ENCODE measurements at places on chromosomes 4 and X. TPM values are rescaled to one million over a fixed set of nuclear protein-coding genes. Genes with fewer than 3 reads are reported as not detected.

The TMPRSS11D gene
- total RNA-seq, result not detected

The PNMA6A gene
- 9.7 TPM for total RNA-seq

The FDCSP gene
- total RNA-seq, result not detected

The DCLK2 gene
- total RNA-seq, result 29.2 TPM

The TRIM61 gene
- total RNA-seq, result 0.27 TPM

The YIPF7 gene
- total RNA-seq, result 0.47 TPM

The HS6ST2 gene
- total RNA-seq, result 14.2 TPM

The F11 gene
- not detected for total RNA-seq

The PTPN13 gene
- 70.5 TPM for total RNA-seq

The ATOH1 gene
- total RNA-seq, result not detected

The CXCL6 gene
- not detected for total RNA-seq

The FAM133A gene
- 0.58 TPM for total RNA-seq

The NPY2R gene
- not detected for total RNA-seq

The SPANXB1 gene
- not detected for total RNA-seq

The ESX1 gene
- not detected for total RNA-seq

The ADGRG2 gene
- total RNA-seq, result 0.20 TPM

GRCh38 chr4:17662694-17663093 lies 48.3 kb downstream of the MED28 start:
- no peak for DNase-seq

GRCh38 chrX:346034-346813 lies 27.6 kb upstream of the GTPBP6 start:
- DNase-seq, result no peak

DNA sequence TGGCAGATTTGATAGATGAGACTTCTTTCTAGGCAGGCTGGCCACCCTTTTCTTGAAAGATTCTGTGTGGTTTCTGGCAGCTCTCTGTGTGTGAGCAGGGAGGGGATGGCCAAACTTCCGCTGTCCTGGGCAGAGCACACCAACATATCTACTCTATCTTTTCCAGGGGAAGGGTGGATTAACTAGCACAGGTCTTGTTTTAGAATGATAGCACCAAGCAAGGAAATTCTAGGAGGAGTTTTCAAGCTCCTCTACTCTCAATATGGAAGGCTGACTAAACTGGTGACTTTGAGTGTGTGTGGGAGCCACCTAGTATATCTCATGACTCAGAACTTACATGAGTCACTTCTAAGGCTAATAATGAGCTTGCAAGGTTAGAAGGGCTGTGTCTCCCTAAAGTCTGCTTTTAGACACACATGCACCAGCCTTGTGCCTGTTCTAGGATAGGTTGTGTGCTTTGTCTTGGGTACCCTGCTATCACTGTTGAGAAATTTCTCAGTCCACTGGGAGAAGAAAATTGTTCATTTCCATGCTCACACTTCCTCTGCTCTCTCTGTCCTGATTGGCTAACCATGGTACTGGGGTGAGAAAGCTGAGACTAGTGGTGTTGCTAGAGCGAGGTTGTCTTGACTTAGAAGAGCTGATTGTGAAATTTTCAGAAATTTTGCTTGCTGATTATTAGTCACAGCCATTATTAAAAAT lies 72.9 kb downstream of the YIPF6 start:
- DNase-seq, result no peak

DNA sequence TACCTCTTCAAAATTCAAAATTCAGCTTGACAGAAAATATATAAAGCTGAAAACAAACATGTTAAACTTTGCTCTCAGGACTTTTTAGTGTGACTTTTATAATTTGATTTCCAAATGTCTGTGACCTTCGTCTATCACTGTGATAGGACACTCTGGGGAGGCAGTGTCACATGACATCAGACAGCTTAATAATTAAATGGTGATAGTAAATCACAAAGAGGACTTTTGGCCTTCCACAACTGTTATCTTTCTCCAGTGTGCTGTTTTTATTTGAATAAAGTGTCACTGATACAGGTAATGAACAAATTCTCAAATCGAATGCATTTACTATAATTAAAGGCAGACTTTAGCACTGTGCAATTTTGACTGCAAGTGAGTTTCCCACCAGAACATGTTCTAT lies 83.1 kb downstream of the MID1 start:
- DNase-seq, result no peak

DNA sequence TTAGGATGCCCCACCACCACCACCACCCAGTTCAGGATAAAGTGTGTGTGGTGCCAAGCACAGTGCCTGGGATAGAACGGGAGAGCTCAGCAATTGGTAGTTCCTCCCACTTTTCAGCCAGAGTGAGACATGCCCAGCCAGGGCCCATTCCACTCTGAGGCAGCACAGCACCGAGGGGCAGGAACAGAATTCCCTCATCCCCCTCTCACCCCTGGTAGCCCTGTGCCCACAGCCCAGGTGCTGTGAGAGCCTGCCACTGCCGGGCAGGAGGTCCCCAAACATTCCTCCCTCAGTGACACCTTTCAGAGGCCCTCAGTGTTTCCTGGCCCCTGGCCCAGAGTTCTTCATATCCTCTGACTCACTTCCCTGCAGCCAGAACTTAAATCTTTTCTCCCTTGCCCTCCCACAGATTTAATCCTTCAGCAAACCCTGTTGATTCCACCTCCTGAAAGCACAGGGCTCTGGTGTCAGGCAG lies 8.1 kb downstream of the RIPPLY1 start:
- no peak for DNase-seq

- no peak for DNase-seq
These were observed 14.3 kb upstream of the RAB9B start for GRCh38 chrX:103846386-103846785.

DNA sequence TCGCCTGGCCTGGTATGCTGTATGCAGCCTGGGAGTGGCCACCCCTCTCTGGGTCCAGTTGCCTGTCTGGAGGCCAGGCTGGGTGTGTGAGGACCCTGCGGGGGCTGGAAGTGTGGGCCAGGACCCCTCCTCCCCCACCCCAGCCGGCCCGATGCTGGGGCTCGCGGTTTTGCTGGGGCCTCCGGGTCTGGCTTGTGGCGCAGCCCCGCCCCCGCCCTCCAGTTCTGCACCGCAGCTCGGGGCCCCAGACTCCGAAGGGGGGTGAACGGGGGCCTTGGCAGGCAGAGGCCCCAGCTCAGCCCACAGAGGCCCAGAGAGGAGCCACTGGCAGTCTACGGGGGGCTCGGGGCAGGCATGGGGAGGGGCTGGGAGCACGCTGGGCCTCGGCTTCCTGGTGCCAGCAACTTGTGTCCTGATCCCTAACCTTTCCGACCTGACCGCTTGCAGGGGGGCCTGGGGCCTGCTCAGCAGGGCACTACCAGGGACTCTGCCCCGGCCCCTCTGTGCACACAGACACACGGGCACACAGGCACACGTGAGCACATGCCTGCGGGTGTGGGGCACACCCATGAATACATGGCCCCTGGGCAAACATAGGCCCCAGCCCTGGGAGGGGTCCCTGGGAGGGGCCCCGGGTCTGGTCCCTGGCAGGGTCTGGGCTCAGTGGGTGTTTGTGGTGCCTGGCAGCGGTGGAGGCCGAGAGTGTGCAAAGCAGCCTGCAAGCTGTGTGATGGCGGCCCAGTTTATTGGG lies 21.4 kb upstream of the FGFR3 start:
- no peak for DNase-seq

GRCh38 chrX:107565931-107566603 lies 62.2 kb upstream of the PRPS1 start:
- DNase-seq, result peak; percentile 2

DNA sequence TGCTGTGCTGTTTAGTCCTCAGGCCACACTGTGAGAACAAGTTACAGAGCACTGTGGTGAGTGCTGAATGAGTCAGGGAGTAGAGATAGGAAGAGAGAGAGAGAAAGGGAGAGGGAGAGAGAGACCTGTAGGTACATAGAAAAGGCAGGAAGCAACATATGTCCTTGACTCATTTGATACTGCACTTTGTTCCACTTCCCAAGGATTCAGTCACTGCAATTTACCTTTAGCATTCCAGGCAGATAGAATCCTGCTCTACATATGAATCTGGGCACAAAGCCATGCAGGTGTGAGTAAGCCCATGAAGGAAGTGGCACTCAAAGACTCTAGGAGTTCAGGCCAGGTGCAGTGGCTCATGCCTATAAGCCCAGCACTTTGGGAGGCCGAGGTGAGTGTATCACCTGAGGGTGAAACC lies 1.0 kb upstream of the DAPP1 start:
- DNase-seq, result no peak

GRCh38 chr4:180947425-180947824 lies 1295.8 kb upstream of the TENM3 start:
- no peak for DNase-seq

- DNase-seq, result no peak
These were observed 35.3 kb downstream of the ATXN3L start for GRCh38 chrX:13284570-13284969.

DNA sequence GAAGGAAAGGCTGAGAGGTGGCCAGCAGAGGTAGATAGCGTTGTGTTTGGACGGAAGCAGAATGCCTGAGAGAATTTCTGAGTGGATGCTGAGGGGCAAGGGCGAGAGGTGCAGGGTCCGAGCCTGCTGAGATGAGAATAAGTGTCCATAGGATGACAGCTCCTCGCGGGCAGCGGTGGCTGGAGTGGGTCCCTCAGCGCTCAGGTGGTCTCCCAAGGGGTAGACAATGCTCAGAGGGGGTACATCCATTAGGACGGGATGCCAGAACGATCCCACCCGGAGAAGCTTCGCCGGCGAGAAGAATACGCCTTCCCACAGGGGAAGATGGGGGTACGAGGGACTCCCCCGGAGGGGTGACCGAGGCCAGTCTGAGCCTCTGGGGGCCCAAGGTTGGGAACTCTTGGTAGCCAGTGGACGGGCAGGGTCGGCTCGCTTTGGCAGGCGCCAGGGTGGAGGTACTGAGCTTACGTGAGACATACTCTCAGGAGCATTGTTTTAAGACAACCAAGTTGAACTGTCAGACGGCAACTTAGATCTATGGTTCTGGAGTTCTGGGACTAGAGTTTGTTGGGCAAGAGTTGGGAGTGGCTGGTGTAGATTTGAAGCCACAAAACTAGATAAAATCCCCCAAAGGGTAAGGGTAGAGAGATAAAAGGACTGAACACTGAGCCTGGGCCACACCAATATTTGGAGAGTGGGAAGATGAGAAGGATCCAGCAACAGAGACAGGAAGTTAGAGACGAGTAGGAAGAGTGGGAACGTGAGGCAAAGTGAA lies 15.8 kb downstream of the BRCC3 start:
- no peak for DNase-seq

DNA sequence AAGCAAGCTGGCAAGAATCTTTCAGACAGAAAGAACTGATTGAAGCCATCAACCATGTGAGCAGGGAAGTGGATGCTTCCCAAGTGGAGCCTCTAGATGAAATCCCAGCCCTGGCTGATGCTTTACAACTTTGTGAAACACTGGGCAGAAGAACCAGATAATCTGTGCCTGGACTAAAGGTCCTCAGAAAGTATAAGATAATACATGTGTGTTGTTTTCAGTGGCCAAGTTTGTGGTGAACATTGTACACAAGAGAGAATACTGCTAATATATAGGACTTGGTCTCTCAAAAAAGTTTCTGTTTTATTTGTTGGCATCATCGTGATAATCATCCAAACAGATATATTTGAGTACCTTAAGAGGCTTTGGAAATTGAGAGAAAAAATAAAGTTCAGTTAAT lies 1367.8 kb upstream of the IGFBP7 start:
- no peak for DNase-seq

- DNase-seq, result no peak
These were observed 283.6 kb downstream of the RPA4 start for GRCh38 chrX:97167333-97167732.

GRCh38 chr4:144906181-144906925 lies 191.6 kb downstream of the ANAPC10 start:
- no peak for DNase-seq

DNA sequence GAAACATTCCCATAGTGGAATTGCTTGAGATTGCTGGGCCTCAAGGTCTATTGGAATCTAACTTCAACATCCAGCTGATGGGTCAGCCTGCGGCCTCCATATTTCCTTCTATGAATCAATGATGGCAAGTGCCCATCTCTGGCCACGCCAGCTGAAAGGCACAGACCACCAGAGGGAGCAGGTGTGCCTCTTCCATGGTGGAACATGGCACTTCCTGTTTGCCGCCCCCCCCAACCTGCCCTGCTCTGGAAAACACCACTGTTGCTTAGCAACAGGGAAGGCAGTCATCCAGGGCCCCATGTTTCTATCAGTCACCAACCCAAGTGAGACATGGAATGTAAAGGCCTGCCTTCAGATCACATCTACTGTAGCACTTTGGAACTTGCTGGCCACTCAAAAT lies 11.6 kb downstream of the PAGE4 start:
- DNase-seq, result peak; percentile 55

- peak; percentile 22 for DNase-seq
These were observed 38.5 kb upstream of the POU3F4 start for GRCh38 chrX:83469551-83469950.
